ENCODE measurements at places on chromosomes 6 and 20. TPM values are rescaled to one million over a fixed set of nuclear protein-coding genes. Genes with fewer than 3 reads are reported as not detected.

Gene MAP7
- total RNA-seq = 3.8 TPM

Gene MAK
- total RNA-seq = not detected

Gene PBOV1
- total RNA-seq = not detected

Gene NAA20
- 42.0 TPM for total RNA-seq

Gene HLA-DRB5
- total RNA-seq = not detected

Gene RPS6KA2
- total RNA-seq = 109 TPM

Gene ARMH2
- total RNA-seq = not detected

Gene KCNK5
- not detected for total RNA-seq

Gene COL19A1
- total RNA-seq = 0.28 TPM

Gene PDRG1
- total RNA-seq = 4.3 TPM

Gene ADTRP
- total RNA-seq = 3.5 TPM

Gene ZSCAN26
- 12.3 TPM for total RNA-seq

Gene ZNF311
- total RNA-seq = 1.9 TPM

Gene YWHAB
- total RNA-seq = 58.6 TPM

Gene RIPOR2
- total RNA-seq = 1.1 TPM

Gene MYB
- total RNA-seq = 0.14 TPM

Gene BPI
- not detected for total RNA-seq
